IgD-negative memory B cell (primary cell): ENCODE measurements at places on chromosomes 12 and 14. TPM values are rescaled to one million over a fixed set of nuclear protein-coding genes. Genes with fewer than 3 reads are reported as not detected.

The RDH12 gene
- 0.11 TPM for polyA plus RNA-seq

The SRRM4 gene
- not detected for polyA plus RNA-seq

The MYO1H gene
- polyA plus RNA-seq, result not detected

The CD4 gene
- polyA plus RNA-seq, result 6.6 TPM

The SYT1 gene
- 1.6 TPM for polyA plus RNA-seq

The MAX gene
- polyA plus RNA-seq, result 131 TPM

The LGR5 gene
- polyA plus RNA-seq, result not detected

The SLC8A3 gene
- polyA plus RNA-seq, result not detected

The NPAS3 gene
- not detected for polyA plus RNA-seq

The SLC4A8 gene
- polyA plus RNA-seq, result 0.53 TPM

The CPNE6 gene
- not detected for polyA plus RNA-seq

The INHBE gene
- polyA plus RNA-seq, result not detected

The NGB gene
- not detected for polyA plus RNA-seq

The SSTR1 gene
- polyA plus RNA-seq, result not detected

The TAS2R13 gene
- polyA plus RNA-seq, result not detected

The LARP4 gene
- polyA plus RNA-seq, result 21.3 TPM

The NEUROD4 gene
- not detected for polyA plus RNA-seq

The KRT6A gene
- not detected for polyA plus RNA-seq

The SLC17A8 gene
- not detected for polyA plus RNA-seq

The RAD9B gene
- polyA plus RNA-seq, result 0.75 TPM

The KLHDC1 gene
- polyA plus RNA-seq, result 2.6 TPM

The ZDHHC22 gene
- polyA plus RNA-seq, result not detected

The HRK gene
- 3.7 TPM for polyA plus RNA-seq

The PLCZ1 gene
- polyA plus RNA-seq, result not detected

The PRICKLE1 gene
- 17.0 TPM for polyA plus RNA-seq

The RASSF9 gene
- polyA plus RNA-seq, result not detected

The CCDC177 gene
- polyA plus RNA-seq, result not detected

The DHRS2 gene
- not detected for polyA plus RNA-seq
